Stimulated activated CD8-positive, alpha-beta memory T cell treated with anti-CD3 and anti-CD28 coated beads, Interleukin-4, amount 100 ng/mL, for 1 hour (primary cell): ENCODE measurements at places on chromosomes 6 and 20.

- DNase-seq, result no peak
Observed at GRCh38 chr6:24549158-24549557, 54.4 kb downstream of the ALDH5A1 start.

GRCh38 chr20:46550461-46550860 is at the start of gene OCSTAMP:
OCSTAMP (minus strand) TSS chr20:46550654; CDS start chr20:46550560, 94 bp downstream.
- DNase-seq, result no peak

- no peak for DNase-seq
Observed at GRCh38 chr20:61082720-61083119, 169.3 kb upstream of the CDH4 start.

DNA sequence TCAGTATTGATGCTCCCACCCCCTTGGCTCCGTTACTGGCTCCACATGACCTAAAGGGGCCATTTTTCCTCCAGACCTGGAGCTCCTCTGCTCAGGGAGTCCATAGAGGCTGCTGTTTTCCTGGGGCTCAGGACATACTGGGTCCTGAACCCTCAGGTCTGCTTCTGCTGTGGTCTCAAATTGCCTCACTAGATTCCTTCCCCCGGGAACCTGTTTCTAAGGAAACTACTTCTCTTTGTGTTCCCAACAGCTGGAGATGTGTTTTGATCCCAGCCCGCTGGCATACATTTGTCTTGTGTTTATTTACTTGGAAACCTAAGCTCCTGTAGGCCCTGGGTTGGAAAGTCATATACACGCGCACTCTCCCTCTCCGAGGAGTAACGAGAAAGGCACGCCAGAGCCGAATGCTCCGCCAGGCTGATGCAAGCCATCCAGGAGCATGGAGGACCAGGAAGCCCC is 222.8 kb downstream of the UST start:
- DNase-seq, result no peak

DNA sequence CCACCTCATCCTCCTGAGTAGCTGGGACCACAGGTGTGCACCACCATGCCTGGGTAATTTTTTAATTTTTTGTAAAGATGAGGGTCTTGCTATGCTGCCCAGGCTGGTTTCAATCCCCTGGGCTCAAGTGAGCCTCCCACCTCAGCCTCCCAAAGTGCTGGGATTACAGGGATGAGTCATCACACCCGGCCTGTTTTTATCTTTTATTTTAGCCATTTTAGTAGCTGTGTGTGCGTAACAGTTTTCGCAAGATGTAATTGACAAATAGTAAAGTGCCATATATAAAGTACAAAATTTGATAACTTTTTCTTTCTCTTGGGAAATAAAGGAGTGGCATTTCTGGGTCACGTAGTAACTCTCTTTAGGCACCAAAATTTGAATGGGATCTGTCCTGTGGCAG is 21.4 kb downstream of the SNAI1 start:
- no peak for DNase-seq

- DNase-seq, result no peak
Observed at GRCh38 chr6:95203153-95203754, 374.1 kb upstream of the MANEA start.

DNA sequence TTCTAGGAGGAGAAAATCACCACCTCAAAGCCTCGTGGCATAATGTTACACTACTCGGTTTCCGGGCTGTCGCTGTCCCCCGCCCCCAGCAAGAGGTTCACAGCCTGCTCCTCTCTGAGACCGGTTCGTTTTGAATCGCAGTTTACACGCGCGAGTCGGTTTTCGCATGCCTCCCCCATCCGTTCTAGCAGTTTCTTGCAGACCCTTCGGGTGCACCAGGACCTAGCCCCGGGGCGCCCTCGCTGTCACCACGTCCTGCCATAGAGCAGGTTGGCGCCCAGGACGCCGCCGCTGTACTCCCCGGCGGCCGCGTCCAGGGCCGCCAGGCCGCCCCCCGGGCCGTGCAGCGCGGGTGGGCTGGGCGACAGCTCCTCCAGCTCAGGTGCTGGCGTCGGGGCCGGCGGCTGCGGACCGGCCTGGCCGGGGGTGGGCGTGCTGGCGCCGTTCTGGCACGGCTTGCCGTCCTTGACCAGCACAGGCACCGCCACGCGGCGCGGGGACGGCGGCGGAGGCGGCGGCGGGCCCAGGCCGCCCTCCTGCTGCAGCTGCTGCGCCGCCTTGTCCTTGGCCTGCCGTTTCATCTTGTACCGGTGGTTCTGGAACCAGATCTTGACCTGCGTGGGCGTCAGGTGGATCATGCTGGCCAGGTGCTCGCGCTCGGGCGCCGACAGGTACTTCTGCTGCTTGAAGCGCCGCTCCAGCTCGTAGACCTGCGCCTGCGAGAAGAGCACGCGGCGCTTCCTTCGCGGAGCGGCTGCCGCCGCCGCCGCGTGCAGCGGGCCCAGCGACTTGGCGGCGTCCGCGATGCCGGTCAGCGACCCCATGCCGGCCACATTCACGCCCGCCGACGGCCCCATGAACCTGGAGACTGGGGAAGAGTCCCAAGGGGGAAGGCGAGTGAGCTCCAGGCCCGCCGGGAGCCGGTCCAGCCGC is 1.4 kb downstream of the NKX2-4 start:
- DNase-seq, result no peak

DNA sequence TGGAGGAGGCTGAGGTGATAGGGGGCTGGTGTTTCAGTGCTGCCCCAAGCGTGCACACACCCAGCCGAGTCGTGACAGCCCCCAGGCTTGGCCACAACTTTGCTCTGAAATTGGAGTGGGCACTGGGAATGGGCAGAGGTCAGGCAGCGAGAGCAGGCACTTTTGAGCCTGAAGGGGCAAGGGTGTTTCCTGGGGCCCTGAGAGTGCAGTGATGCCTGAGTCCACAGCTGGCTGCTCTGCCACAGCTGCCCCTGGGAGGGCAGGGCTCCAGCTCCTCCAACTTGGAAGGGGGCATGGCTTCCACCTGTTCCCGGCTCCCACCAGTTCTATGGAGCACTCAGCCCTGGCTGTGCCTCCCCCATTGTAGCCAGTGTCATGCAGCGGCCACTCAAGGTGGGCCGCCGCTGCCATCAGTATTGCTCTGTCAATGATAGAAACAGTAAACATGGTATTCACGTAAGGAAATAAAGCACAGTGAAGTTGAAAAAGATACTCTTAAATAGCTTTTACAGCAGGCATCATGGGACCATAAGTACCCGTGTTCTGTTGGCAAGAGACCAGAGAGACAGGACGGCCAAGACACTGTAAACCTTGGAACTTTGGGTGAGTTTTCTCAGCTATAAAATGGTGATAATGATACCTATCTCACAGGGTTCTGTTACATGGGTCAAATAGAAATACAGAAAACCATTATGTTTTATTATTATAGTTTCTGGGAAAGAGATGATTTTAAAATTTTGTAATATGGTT is 108.9 kb downstream of the THEMIS start:
- no peak for DNase-seq

DNA sequence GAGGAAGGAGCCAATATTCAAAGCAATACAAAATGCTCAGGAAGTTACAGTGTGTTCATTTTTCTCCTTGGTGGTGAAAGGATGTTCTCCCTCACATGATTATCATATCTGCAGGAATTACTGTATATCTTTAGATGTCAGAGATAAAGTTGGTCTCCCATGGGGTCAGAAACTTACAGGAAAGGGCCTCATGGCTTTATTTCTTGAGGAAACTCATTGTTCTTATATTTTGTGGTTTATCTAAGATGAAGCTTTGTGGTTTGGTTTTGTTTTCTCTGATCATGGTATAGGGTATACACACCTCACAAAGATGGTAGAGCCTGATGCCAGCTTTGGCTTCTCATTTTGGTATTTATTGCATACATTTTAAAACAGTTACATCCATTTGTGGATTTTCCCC is 100.5 kb upstream of the STXBP5 start:
- no peak for DNase-seq

DNA sequence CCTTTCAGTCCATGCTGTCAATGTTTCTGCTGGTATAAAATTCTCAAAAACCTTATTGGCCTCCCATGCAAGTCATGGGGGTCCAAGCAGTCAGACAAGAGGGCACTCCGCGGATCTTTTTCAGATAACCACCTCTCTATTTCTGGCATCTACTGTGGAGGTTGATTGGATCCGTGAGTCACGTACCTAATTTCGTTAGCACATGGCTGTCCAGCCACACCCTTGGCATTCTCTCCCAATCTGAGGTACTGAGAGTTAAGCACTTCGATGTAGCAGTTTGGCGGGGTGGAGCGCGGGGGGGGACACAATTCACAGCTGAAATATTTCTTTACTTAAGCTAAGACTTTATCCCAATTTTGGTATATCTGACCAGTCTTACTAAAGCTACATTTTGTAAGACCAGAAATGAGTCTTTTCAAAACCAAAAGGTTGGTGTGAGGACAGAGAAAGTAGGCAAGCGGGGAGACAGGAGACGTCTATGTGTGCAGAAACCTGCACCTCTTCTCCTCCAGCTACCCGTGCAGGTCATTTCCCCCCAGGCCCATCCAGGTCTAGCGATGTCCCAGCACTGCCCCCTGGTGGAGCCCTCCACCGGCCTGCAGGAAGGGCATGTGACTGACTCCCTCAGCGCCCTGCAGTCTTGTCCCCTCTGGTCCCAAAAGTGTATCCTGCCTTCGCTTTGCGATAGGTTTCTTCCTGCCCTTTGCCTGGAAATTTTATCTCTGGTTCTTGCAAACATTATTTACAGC is 113.1 kb downstream of the ADAT2 start:
- no peak for DNase-seq

DNA sequence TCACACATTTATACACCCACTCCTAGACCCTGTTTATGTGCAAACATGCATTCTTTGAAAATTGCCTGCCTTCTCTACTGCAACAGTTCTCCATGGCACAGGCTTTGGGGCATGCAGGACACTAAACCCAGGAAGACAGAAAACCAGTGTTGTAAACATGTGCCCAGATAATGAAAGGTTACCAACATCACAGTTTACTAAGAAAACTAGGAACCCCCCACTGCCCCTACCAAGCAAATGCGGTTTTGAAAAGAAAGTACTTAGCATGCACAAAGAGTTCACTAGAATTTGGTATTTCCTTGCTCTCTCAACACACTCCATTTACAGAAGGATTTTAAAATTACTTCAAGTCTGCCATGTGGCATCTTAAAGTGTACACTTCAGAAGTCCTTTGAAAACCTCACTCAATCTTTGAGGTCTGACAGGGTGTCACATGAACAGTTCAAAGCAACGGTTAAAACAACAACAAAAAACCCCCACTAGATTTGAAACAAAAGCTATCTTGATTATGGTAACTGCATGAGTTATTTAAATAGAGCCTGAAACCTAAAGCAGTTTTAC is 245.0 kb downstream of the GMPR start:
- DNase-seq, result peak; percentile 17

- DNase-seq, result no peak
Observed at GRCh38 chr6:149451376-149452036, 33.3 kb downstream of the ZC3H12D start.

DNA sequence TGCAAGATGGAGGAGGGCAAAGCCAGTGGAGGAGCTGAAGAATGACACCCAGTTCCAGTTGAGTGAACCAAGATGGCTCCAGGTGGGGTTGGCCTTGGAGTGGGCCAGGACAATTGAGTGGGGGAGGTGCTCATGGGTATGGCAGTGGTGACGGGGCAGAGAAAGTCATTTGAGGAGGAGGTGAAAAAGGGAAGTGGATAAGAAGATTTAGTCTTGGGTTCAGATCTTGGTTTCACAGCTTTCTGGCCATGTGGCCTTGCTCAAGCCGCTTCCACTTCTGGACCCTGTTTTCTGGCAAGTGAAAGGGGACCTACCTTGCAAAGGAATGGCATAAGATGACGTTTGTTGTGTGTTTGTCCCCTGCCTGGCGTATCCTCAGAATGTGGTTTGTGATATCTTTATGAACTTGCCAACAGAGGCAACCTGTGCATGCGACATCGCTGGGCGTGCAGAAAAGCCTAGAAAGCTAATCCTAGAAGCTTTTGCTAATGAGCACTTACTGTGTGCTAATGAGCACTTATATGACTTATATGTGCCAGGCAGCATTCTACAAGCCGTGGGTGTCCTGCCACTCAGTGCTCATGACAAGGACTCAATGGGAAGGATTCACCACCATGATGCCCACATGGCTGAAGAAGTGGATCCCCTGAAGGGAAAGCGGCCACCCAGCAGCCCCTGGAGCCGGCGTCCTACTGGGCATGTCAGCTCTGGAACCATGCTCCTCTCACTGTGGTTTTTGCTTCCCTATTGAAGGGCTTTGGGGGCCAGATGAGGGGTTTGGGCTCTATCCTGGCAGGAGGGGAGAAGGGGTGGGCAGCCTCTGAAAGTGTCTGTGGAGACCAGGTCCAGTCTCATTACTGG is 23.6 kb upstream of the STX16 start:
- DNase-seq, result no peak

DNA sequence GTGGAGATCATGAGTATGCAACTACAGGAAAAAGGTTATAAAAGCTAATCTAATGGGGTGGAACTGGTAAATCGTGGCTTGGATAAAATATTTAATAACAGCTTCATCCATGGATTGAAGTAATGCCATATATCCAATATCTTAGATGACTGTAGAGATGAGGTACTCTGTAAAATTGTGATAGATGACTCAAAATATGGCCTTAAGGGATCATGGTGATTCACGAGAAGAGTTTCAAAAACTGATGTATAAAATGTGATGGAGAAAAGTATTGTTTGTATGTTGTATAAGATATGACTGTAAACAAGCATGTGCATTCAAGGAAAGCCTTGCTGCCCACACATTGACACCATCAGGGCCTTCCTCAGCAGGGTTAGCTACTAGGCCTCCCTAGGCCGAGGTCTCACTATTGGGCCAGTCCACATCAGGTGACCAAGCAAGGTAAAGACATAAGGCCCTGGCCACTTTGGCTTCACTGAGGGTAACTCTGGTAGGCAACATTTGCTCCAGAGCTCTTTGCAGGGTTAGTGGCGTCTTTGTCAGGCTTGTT is 17.7 kb upstream of the CCN6 start:
- no peak for DNase-seq

- DNase-seq, result no peak
Observed at GRCh38 chr20:1964061-1964460, 29.8 kb downstream of the PDYN start.

DNA sequence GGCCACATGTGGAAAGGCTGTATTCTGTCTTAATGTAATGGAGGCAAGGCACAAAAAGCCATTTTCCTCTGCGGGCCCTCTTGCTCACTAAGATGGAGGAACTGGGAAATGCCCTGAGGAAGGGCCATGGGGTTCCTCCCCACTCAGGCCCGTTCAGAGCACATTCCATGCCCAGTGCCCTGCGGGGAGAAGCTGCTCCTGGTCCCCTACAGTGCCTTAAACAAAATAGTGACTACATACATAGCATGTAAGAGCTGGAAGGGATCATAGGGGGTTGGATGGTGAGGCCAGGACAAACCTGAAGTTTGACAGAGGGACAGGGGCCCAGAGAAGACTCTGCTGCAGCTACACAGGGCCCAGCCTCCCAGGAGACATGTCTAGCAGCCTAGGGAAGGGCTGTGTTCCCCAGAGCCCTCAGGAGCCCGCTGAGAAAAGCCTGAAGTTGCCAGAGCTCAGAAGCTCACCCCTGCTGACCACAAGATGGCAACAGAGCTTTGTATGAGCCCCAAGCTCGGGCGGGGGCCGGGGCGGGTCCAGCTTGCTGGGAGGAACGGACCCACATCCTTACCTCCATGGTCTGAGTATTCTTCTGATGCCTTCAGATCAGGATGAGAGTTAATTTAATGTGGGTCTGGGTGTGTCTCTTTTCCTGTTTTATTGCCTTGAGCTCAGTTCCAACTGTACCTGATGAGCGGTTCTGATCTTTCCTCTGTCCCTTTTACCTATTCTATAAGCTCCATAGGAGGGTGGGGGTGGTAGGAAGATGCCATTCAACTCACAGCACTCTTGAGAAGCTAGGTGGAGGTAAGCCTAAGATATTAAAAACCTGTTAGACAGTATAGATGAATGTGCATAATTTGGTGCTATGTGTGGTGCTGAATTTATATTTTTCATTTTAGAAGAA is 242.9 kb downstream of the CDC5L start:
- DNase-seq, result no peak
